ENCODE measurements at places on chromosomes 3 and 15.
A peak's percentile ranks its signal among the peaks of the same experiment; 100 is the strongest.

GRCh38 chr15:83206526-83207008 lies 1.1 kb downstream of the HDGFL3 start:
- no peak for DNase-seq

DNA sequence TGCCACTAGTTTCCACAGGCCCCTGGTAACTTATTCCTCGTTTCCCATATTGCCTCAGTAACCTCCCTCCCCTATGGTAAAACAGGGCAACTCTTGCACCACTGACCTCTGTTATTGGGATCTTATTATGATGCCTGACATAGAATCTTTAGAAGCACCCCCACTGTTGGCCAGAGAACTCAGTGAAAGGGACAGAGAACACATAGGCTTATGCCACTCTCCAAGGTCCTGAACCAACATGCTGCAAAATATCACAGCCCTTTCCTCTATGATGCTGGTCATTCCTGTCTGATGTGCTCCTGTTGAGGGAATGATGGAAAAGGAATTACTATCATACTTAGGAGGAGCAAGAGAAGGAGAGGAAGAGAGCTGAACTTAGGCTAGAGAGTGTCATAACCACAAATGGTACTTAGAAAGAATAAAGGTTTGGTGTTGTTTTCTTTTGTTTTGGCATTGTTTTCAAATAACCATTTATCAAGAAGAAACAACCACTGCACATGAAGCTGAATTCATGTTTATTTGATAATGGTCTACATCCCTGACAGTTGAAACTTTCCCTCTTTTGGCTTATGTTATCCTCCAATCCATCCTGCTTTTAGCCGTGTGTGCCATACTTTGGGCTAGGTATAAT lies 330.2 kb downstream of the EPHB1 start:
- DNase-seq: no peak

GRCh38 chr3:129317014-129317771 lies 38.5 kb downstream of the HMCES start:
- no peak for DNase-seq

- no peak for DNase-seq
Observed at GRCh38 chr15:95087253-95087609, 855.9 kb downstream of the MCTP2 start.

DNA sequence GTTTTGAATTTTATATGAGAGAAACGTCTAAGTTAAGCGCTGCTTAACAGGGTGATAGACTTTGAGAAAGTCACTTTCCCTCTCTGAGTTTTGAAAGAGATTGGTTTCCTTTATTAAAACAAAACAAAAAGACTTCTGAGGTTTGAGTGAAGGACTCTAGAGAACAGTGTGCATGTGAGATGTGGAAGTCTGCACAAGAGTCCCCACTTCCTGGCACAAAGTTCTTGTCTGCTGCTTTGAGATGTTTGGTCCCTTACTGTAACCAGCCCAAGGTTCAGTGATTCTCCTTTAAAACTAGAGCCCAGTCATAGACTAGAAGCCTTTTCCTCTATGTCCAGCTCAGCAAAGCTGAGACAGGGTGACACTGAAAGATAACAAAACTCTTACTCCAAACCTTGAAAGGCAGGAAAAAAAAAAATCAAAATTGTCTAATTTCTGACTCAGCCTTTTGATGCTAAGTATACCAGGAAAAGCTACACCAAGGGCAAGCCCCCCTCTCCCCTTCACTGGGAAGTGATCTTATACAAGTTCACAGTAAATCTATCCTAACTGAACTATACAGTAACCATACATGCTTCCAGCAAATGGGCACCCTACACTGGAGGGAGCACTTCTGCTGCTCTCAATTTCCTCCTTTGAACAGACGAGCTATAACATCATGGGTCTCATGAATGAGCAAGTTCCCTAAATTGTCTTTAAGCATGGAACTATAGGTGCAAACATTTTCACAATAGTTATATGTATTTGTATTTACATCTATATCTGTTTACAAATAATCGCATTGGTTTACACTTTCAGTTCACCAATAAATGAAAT lies 2.3 kb downstream of the POPDC2 start:
- no peak for DNase-seq

DNA sequence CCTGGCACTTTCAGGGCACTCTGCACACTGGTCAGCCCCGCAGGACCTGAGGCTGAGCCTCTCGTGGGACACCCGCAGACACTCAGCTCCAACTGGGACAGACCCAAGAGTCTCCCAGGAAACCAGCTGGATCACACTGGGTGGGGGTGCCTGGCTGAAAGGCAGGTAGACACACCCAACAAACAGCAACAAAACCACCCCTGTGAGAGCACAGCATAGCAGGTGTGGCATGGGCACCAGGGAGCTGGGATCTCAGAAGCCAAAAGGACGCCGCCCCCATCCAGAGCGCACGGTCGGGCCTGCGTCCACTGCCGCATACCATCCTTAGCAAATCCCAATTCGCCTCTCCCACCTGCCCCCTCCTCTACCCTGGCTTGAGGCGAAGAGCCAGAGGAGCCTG lies 154.2 kb upstream of the LINGO1 start:
- no peak for DNase-seq

- no peak for DNase-seq
Observed at GRCh38 chr3:142602619-142603385, 6.6 kb downstream of the PLS1 start.

DNA sequence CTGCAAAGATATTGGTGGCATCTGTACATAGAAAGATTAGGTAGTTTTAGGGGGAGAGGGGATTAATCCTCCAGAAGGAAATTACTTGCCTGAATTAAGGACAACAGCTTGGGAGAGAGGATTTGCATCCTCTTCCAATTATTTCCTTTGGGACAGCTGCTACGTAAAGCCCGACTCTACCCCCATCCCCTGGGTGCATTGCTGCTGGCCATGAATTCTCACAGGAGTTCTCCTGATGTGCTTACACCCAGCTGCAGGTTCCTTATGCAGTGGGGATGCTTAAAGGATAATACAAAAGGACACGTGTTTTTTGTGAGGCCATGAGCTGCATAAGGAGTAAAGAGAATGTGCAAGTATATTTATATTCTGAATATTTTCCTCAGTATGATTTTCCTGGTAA lies 132.3 kb downstream of the VPS8 start:
- DNase-seq: no peak

GRCh38 chr15:72724028-72724427 lies 38.0 kb downstream of the BBS4 start:
- DNase-seq: no peak

DNA sequence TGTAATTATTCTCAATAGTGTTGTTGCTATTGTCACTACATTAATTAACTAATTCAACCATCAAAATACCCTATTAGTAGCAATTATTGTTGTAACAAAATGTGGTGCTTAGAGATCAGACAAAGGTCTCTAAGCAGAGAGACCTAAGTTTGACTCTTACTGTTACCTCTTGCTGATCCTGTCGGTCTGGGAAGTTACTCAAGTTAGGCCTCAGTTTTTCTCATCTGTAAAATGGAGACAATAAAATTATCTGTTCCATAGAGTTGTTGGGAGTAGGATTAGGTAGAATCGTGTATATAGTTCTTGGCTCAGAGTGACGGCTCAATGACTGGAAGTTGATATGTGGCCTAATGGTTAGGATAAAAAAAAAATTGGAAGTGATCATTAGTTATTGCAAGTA lies 69.8 kb upstream of the ARL8B start:
- DNase-seq: no peak

- no peak for DNase-seq
Observed at GRCh38 chr15:75397494-75397893, 29.1 kb upstream of the MAN2C1 start.

DNA sequence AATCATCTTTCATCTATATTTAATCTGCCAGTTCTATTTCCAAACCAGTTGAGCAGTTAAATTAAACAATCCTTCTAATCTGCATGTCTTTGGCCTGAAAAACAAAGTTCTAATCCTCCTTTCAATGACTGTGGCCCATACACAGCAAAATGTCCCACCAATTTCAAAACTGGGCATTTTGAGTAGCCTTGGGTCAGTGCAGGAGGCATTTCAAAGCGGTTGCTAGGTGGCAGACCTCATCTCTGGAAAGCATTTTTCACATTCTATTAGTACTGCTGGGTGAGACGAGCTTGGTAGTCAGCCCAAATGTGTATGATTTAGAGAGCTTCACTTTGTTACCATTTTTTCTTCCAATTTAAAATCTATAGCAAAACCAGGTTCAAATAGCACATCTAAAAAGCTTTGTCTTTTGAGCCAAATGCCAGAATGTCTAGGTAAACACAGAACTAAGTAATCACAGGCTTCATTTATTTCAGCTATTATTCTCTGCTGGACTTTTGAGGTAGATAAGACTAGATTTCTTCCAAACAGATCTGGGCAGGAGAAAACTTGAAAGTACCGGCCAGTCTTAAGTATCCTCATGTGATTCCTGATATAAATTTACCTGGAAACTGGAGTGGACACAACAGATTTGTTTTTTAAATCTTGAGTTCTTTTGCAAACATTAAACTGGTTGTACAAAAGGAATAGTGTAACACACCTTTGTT lies 8.9 kb upstream of the ARHGEF26 start:
- no peak for DNase-seq

DNA sequence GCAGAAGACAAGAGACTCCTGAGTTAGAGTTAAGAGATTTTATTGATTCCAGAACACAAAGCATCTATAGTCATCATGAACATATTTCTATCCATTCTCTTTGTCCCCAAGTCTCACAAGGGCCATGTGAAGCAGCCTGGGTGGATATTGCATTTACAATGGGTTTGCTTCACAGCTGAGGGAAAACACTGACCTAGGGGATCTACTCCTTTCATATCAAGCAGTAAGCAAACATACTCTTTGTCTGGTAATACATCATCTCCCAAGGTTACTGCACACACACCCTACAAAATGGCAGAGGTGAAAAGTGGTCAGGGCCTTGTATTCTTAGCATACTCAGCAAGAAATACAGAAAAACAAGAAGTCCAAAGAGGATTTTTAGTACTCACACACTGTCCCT lies 267.7 kb upstream of the BCHE start:
- DNase-seq: no peak

DNA sequence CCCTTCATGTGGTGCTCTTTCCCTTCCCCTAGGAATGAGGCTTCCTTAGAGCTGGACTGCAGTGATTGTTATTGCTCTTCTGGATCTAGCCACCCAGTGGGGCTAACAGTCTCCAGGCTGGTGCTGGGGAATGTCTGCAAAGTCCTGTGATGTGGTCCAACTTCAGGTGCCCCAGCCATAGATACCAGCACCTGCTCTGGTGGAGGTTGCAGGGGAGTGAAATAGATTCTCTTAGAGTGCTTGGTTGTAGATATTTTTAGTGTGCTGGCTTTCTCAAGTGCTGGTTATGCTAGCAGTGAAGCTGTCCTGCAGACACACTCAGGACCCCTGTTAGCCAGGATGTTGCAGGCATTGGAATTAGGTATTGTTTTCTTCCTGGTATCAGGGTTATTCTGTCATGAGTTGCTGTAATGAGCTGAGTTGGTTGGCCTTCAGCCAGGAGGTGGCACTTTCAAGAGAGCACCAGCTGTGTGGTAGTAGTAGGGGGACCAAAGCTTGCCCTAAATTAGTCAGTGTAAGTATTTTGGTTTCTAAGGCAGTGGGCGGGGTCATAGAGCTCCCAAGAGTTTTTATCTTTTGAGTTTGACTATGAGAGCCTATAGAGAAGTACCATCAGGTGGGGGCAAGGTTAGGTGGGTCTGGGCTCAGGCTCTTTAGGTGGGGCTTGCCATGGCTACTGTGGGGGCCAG lies 317.5 kb upstream of the SGO1 start:
- no peak for DNase-seq

DNA sequence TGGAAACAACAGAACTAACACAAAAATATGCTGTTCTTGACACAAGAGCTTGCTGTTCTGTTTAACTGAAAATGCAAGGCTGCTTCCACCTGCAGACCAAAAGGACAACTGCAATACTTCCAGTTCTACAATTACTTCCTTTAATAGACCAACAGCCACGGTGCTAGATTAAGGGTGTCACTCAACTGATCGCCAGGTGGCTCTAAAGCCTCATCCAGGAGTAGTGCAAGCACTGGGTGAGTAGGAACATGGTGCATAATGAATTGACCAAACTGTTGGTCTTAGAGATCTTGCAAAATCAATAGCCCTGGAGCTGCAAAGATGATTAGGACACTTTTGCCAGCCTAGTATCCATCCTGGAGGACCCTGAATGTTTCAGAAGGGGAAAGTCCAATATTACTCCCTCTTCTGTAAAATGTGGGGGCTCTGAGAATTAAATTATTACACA lies 3.6 kb upstream of the CLDN16 start:
- DNase-seq: no peak

DNA sequence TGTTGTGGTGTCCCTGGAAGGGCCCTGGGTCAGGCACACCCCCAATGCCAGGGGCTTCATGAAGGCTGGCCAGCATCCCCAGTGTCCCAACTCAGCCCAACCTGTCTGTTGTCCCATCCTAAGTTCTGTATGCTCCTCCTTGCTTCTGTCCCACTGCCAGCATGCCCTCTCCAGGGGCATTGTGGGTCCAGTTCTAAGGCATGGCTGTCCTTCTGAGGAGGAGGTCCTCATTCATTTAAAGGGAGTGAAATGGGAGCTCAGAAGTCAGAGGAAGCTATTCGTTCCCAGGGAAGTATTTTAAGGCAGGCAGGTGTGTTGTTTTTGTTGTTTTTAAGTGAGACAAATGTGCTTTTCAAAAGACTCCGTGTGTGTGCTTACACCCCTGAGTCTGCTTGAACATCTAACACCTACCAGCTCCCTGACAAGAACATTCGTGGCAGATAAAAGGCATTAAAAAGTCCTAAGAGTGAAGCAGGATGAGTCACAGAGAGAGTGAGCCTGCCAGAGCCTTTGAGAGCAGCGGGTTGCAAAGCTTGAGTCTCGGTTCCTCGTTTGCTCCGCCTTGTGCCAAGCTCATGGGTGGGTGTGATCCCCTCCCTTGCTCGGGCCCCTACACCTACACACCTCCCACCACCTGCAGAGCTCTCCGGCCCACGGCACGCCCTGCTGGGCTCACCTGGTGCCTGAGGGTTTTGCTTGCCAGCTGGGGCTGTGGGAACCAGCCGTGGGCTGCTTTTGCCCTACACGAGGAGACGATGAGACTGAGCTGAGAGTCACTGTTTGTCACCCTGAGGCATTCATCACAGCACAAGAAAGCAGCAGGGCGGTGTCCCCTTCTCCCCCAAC lies 183.4 kb upstream of the TOPAZ1 start:
- peak; percentile 1 for DNase-seq

DNA sequence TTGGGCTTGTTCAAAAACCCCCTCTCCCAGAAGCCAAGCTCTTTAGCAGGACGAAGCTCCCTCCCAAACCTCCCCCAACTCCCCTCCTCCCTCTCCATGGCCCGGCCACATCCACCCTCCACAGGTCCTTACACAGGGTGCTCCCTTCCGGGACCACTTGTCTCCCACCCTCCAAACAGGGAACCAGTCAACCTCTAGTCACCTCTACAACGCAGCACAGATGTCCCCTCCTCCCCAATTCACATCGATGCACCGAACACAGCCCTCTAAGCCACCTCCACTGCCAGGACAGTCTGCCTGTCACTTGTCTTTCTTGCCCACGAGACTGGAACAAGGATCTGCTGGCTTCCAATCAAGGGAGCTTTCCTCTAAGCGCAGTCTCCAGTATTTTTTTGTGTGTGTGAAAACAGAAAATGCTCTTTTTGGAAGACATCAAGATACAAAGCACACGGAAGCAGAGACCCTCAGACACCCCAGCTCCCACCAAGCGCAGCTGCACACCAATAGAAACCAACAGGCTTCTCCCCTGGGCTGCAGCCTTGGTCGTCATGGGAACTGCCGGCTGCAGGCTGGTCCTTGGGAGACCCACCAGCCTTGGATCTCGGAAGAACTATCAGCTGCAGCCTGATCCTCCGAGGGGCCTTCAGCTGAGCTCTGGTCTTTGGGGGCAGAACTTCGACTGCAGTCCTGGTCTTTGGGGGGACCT lies 26.5 kb downstream of the IQSEC1 start:
- DNase-seq: no peak

- no peak for DNase-seq
Observed at GRCh38 chr3:85662462-85662861, 703.7 kb downstream of the CADM2 start.

All from activated CD8-positive, alpha-beta memory T cell treated with anti-CD3 and anti-CD28 coated beads for 48 hours (primary cell).